Smooth muscle cell of the pulmonary artery (primary cell): ENCODE measurements at places on chromosomes 11 and 22. TPM values are rescaled to one million over a fixed set of nuclear protein-coding genes. Genes with fewer than 3 reads are reported as not detected.

The PRRG4 gene
- total RNA-seq: under 0.01 and 0.89 TPM in 2 replicates

The ELF5 gene
- not detected in 2 replicates for total RNA-seq

The PRR33 gene
- total RNA-seq: not detected in 2 replicates

The PNPLA2 gene
- 35.1 and 43.5 TPM in 2 replicates for total RNA-seq

The SLC43A1 gene
- 6.3 and 12.7 TPM in 2 replicates for total RNA-seq

The ROBO3 gene
- total RNA-seq: 1.6 and 4.2 TPM in 2 replicates

The GPHA2 gene
- total RNA-seq: not detected in 2 replicates

The PACSIN2 gene
- 48.3 and 60.1 TPM in 2 replicates for total RNA-seq

The DEPDC7 gene
- 3.8 and 4.6 TPM in 2 replicates for total RNA-seq

The PLAAT5 gene
- total RNA-seq: 0.23 TPM in 1 of 2 replicates, not detected in the other

The DERL3 gene
- 0.85 and 0.89 TPM in 2 replicates for total RNA-seq

The RNF214 gene
- total RNA-seq: 10.7 and 11.9 TPM in 2 replicates

The TRIM34 gene
- 7.8 and 14.9 TPM in 2 replicates for total RNA-seq

The SCN3B gene
- 0.03 and 0.07 TPM in 2 replicates for total RNA-seq

The YPEL4 gene
- total RNA-seq: 1.2 and 1.8 TPM in 2 replicates

The OSBPL5 gene
- total RNA-seq: 51.4 and 68.8 TPM in 2 replicates
